ENCODE measurements at places on chromosomes 12 and 14.

DNA sequence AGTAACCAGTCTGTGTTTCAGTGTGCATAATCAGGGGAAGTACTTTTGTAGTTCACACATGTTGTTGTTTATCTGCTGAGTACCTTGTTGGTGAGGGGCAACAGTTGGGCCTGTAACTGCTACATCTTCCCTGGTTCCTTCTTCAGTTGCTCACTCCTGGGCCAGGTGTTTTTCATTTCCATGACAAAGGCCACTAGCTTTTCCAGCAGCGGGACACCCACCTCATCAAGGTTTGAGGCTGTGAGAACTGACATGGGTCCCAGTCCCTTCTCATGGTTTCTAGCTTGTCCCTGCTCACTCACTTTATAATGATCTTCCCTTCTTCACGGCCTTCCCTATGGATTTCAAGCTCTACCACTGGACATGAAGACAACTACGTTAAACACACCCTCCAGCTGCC is 1.5 kb upstream of the NOXRED1 start:
- DNase-seq, result no peak

- peak; percentile 37 for DNase-seq
Observed at GRCh38 chr12:468671-469389, 9.1 kb downstream of the B4GALNT3 start.

DNA sequence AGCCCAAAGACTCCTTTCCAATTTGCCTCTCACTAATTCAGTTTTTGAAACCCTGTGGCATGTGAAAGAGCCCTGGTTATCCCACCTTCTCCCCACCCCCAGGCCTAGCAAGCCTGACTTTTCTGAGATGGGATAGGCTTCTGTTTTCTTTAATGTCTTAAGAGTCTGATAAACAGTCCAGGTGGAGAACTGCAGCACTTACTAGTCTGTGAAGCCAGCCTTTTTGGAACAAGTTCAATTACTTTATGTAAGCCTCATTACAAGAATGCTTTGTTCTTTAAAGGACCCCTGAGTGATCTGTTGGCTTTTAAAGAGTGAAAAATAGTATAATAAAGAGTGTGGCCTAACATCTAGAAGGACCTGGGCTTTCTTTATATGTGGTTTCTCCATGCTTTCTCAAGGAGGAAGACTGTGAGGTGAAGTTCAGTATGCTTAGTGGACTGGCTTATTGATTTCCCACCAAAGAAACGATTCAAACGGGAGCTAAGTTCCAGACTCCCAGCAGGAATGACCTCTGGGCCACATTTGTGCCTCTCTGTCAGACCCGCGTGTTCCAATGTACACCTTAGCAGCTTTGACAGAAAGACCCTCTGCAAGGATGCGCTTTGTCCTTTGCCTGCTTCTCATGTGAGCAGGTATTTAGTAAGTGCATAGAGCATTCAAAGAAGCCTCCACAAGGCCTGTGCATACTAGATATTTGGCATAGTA is 129.5 kb downstream of the DAAM1 start:
- no peak for DNase-seq

- no peak for DNase-seq
Observed at GRCh38 chr12:8154526-8154925, 2.3 kb upstream of the ZNF705A start.

- peak; percentile 74 for DNase-seq
Observed at GRCh38 chr14:28608851-28609828, 157.4 kb upstream of the FOXG1 start.

DNA sequence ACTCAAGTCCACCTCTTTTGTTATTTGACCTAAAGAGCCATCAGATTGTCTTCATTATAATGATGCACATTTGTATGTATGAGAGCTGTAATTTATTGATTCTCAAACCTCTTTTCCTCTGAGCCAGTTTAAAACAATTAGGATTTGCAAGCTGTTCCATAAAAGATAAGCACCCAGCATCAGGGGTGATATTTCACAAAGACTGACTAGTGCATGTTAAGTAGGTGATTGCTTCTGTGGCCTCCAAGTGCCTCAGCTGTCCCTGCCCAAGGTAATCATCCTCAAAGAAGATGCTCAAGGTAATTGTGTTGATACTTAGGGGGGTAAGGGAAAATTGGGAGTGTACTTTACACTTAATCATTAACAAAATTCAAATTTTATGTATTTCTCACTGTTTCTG is 18.2 kb downstream of the CEP128 start:
- DNase-seq, result no peak

- DNase-seq, result no peak
Observed at GRCh38 chr14:73755434-73756014, 41.3 kb upstream of the PNMA1 start.

DNA sequence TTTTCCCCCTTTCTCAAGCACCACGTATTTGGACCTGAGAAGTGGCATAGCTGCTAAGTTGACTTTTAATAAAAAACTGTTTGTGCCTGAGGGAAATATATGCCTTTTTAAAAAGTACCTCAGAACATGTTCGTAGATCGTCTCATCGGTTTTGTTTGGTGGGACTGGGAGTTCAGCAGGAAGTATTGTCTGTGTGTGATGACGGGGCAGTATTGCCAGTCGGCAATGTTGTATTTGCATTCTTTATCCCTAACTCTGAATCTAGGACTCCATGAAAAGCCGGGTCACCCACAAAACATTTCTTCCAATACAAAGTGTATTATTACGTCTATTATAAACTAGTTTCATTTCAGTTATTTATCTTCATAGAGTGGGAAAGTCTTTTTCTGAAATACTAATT is 19.7 kb upstream of the FGD4 start:
- no peak for DNase-seq

All from femur (tissue), 1 donor.